ENCODE measurements at places on chromosomes 5 and 9.
A peak's percentile ranks its signal among the peaks of the same experiment; 100 is the strongest.

- no peak for DNase-seq
Observed at GRCh38 chr9:133741716-133742115, 3.6 kb upstream of the SARDH start.

DNA sequence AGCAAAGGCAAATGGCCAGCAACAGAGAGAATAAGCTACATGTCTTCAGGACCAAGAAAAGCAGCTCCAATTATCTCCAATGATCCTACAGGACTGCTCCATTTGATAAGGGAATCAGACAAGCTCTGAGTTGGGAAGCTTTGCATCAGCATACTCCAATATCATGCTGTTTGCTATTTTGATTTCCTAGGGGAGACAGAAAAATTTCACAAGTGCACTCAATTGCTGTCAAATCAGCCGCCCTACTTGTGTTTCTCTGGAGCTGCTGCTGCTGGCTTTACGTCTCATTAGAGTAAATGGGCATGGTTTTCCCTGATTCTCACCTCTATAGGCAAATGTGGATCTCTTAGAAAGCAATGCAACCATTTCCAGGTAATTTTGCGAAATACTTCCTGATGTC, 201.7 kb downstream of the PRELID2 start:
- no peak for DNase-seq

DNA sequence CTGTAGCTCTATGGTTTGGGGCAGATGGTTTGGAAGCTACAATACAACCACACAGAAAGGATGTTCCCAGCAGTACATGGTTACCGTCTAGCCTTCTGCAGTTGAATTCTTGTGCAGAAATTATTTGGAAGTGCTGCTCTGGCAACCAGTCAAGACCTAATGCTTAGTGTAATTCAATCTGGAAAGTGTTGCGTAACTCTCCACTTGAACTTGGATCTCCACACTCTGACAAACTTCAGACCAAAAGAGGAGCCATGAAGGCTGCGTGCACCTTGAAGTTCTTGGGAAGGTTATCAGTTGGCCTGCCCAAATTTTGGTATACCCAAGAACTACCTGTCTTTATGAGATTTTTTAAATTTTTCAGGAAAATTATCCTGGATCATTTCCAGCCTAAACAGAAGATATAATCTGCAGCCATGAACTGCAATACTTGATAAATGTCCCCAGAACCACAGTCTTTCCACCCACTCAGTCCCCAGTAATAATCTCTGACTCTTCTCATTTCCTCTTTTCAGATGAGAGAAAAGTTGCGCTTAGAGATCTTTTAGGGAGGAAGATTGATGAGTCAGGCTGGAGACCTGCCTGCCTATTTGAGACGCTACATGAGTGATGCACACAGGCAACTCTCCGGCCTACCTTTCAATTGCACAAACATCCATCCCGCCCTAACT, 159.9 kb downstream of the FANCC start:
- DNase-seq: no peak

- no peak for DNase-seq
Observed at GRCh38 chr5:137605411-137605810, 106.3 kb upstream of the SPOCK1 start.

DNA sequence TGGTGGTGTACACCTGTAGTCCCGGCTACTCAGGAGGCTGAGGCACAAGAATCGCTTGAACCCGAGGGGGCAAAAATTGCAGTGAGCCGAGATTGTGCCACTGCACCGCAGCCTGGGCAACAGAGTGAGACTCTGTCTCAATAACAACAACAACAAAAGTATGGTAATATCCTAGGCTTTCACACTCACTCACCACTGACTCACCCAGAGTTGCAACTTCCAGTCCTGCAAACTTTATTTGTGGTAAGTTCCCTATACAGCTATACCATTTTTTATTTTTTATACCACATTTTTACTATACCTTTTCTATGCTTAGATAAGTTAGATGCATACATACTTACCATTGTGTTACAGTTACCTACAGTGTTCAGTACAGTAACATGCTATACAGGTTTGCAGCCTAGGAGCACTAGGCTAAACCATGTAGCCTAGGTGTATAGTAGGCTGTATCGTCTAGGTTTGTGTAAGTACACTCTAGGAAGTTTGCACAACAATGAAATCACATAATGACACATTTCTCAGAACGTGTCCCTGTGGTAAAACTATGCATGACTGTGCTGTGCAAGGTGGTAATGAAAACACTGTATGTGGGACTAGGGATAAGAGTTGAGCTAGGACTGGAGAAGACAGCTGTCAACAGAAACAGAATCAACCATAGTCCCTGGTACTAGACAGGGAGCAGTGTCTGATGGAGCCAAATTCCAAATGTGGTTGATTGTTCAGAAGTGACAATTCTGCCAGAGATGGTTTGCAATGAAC, 109.5 kb upstream of the RAD23B start:
- no peak for DNase-seq

- DNase-seq: peak; percentile 37
Observed at GRCh38 chr5:126499853-126500342, 76.7 kb downstream of the GRAMD2B start.

DNA sequence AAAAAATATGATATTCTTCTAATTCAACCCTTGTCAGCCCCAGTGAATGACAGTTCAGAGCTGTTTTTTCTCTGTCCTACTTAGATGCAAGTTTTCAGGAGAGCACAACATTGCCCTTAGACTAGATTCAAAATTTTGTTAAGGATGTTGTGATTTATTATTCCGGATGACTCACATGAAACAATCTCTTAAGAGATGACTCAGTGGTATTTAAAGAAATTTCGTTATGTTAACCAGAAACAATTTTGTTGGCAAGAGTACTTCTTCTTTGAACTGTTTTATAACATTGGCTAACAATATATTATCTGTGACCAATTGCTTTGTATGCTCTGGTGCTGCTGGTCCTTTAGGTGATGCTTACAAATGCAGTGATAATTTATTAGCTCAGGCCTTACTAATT, 132.0 kb downstream of the IZUMO3 start:
- no peak for DNase-seq

- no peak for DNase-seq
Observed at GRCh38 chr5:43348207-43348606, 35.0 kb upstream of the HMGCS1 start.

DNA sequence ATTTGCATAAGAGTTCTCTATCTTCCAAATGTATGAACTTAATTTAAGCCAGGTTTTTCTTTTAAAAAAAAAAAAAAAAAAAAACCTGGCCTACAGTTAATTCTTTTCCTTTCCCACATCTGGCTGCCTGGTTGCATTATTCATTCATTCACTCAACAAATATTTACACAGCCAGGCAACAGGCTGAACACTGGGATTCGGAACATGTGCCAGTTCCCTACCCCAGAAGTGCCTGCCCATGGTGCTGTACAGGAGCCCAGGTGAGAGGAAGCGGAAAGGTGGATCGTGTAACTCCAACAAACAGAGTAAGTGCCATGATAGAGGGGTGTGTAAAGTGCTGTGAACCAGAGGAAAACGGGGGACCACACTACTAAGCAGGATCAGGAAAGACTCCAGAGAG, 93.6 kb downstream of the CDK5RAP2 start:
- no peak for DNase-seq

GRCh38 chr9:69824499-69825252, 4.1 kb downstream of the CFAP95 start:
- DNase-seq: no peak

GRCh38 chr5:168734119-168734518, 155.0 kb upstream of the PANK3 start:
- no peak for DNase-seq

DNA sequence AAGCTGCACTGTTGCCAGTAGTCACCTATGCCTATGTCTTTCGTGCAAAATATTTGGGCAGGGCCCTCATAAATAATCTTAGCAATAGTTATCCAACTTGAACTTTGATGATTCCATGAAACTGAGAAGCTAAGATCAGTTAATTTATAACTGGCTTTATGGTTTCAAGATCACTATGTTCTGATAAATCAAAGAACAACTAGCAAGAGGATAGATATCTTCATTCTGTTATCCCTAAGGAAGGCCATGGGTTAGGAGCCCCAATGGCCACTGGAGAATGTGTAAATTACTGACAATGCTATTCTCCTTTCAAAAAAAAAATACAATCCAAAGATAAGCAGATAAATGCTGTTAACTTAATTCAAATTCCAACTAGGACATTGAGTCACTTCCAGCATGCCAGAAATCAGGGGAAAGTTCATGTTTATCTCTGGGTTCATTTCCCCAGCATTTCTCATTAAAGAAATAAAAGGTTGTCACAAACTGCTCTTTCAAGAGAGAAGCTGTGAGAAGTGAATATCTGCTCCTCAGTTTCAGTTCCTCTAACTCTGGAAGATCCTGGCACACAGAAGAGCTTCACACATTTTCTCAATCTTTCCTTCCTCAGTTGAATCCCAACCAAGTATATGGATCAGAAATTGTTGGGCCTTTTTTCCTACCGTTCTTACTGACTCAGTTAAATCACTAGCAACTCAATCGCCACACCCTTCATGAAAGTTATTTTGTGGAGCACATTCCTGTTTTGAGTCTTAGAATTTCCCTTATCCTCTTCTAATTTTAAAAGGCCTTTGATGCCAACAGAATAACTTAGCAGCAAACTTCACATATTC, 59.6 kb upstream of the SLC1A1 start:
- peak; percentile 14 for DNase-seq

- DNase-seq: no peak
Observed at GRCh38 chr9:104841601-104842141, 77.7 kb downstream of the NIPSNAP3B start.

- no peak for DNase-seq
Observed at GRCh38 chr5:134267366-134268018, 41.6 kb upstream of the PPP2CA start.

Data from midbrain (tissue), 1 donor.